ENCODE measurements at places on chromosomes 7 and 10.

GRCh38 chr10:42976351-42977031, 100.4 kb upstream of the RET start:
- DNase-seq, result peak; percentile 24

DNA sequence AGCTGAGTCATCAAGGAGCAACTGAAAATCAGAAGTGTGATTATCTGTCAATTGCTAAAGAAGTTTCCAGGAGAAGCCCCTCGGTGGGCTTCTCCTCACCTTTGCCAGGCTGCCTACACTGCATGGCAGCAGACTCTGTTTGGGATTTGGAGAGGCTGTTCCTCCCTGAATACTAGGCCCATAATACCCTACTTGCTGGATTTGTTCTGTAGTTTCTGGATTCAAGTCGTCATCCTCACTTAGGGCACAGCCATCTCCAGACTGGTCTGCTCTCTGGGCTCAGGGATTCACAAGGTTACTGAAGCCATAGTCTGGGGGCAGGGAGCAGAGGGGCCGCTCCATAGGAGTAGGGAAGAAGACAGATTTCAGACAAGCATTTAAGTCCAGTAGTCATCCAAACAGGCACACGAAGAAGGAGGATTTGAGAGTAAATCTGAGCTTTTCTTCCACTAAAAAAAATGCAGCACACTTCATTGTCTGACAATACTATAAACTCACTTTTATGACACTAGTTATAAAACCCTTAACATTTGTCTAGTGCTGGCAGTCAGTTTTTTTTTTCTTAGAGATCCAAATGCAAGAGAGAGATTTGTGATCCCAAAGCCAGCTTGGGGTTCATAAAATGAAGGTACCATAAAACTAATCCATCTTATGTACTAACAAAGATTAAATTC, 723.3 kb downstream of the GRID1 start:
- no peak for DNase-seq

DNA sequence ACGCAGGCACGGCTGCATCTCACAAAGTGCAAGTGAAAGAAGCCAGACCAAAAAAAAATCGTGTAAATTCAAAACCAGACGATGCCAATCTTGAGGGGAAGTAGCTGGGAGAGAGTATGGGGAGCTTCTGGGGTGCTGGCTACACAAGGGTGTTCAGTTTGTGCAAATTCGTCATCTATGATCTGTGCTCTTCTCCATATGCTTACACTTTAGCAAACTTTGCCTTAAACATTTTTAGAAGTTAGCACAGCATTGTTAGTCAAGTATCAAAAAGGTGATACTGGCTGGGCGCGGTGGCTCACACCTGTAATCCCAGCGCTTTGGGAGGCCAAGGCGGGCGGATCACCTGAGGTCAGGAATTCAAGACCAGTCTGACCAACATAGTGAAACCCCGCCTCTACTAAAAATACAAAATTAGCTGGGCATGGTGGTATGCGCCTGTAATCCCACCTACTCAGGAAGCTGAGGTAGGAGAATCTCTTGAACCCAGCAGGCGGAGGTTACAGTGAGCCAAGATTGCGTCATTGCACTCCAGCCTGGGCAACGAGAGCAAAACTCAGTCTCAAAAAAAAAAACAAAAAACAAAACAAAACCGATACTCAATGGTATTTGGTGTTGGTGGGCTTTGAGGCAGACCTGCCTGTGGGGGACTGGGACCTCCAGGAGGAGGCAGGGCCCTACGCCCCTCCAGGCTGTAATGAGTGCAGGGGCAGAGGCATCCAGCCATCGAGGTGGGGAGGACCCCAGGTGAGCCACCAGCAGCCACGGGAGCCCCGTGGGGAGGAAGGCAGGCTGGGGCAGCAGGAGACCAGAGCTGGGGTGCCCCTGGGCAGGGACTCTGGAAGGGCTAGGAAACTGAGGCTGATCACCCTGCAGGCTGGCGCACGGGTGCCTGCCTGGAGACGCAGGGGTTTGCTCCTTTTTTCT, 150.0 kb downstream of the PRKAG2 start:
- no peak for DNase-seq

DNA sequence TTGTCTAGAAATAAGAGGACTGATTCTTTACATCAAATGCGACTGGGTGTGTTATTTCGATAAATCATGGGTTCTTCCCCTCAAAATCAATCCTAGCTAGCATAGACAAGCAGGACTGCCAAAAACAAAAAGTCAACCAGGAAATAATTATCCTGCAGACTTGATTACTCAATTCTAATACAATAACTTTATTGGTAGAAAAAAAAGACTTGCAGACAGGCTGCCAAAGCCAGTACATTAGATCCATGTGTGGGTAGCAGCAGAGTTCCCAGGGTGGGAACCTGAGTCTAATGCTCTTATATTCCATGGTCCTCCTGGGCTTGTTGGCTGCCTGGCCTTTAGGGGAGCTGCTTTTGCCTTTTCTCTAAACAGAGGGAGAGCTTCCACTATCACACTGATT, 7.8 kb downstream of the AFAP1L2 start:
- no peak for DNase-seq

DNA sequence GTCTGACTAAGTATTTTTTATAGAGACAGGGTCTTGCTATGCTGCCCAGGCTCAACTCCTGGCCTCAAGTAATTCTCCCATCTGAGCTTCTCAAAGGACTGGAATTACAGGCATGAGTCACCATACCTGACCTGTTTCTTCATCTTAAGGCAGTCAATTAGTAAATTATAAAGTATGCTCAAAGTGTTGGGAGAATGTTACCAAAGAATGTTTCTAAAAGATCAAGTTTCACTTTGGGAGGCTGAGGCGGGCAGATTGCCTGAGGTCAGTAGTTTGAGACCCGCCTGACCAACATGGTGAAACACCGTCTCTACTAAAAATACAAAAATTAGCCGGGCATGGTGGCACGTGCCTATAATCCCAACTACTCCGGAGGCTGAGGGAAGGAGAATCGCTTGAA, 117.0 kb downstream of the ALOX5 start:
- DNase-seq, result no peak

All from left lobe of liver (tissue), 2 donors.